ENCODE measurements at places on chromosomes 16 and 17. TPM values are rescaled to one million over a fixed set of nuclear protein-coding genes. Genes with fewer than 3 reads are reported as not detected.

KRT27 gene
- not detected for total RNA-seq

MPV17L gene
- not detected for total RNA-seq

FOXF1 gene
- not detected for total RNA-seq

QPRT gene
- 13.3 TPM for total RNA-seq

DNA sequence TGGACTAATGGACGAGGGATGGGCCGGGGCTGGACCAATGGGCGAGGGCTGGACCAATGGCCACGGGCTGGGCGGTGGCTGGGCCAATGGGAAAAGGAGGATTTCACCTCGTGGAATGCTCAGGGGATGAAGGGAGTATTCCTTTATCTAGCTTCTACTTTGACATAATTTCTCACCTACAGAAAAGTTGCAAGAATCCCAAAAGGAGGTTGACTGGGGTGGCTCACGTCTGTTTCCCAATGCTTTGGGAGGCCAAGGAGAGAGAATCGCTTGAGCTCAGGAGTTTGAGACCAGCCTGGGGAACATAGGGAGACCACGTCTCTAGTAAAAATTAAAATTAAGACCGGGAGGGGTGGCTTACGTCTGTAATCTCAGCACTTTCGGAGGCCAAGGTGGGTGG lies 5.7 kb upstream of the FLYWCH1 start:
- no peak for DNase-seq

GRCh38 chr17:4297351-4297750 lies 33.6 kb upstream of the ANKFY1 start:
- DNase-seq, result no peak

- DNase-seq, result no peak
Observed at GRCh38 chr17:45398800-45399199, 33.9 kb downstream of the ARHGAP27 start.

DNA sequence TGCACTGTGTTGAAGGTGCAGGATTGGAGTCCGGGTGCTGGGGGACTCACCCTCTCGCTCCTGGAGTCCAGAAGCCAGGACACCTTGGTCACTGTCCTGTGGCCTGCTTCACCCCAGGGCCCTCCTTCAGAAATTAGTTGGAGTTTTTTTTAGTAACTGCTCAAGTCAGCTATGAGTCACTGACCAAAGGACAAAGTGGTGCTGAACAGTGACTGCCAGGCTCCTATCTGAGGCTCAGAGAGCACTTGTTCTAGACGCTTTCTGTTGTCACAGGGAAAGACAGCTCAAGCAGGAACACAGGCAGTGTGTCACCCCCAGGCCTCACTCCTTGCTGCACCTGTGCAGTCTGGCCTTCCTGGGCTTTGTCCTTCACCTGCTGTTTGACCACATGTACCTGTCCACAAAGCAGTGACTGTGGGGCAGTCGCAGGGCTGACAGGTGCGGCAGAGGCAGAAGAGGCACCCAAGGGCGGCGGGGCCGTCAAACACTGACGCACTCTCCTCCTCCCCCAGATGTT lies 4.1 kb upstream of the FAAP100 start:
- DNase-seq, result no peak

DNA sequence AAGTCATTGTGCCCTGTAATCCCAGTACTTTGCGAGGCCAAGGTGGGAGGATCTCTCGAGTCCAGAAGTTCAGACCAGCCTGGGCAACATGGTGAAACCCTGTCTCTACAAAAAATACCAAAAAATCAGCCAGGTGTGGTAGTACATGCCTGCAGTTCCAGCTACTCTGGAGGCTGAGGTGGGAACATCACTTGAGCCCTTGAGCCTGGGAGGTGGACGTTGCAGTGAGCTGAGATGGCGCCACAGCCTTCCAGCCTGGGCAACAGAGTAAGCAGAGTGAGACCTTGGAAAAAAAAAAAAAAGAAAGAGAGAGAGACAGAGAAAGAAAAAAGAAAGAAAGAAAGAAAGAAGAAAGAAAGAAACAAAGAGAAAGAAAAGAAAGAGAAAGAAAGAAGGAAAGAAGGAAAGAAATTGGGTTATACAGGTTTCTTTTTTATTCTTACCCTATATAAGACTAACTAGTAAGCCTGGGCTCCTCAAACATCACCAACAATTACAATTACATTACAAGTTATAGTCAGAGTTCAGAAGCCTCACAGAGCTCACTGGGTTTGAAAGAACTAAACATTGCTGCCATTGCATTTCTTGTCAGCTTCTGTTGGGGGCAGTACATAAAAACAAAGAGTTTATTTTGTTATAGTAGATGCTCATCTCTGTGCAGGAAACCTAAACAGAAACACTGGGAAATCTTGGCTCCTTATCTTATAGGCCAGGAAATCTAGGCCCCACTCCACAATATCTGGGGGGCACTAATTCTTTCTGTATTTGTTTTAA lies 6.7 kb upstream of the ABCA9 start:
- no peak for DNase-seq

- DNase-seq, result peak; percentile 31
Observed at GRCh38 chr17:61450641-61451537, 1.3 kb upstream of the TBX4 start.
